Esophagus mucosa (tissue), 1 donor: ENCODE measurements at places on chromosomes 7 and 10. TPM values are rescaled to one million over a fixed set of nuclear protein-coding genes. Genes with fewer than 3 reads are reported as not detected.

The CHN2 gene
- 1.6 TPM for total RNA-seq

The SYT15B gene
- 0.88 TPM for total RNA-seq

The SAP25 gene
- total RNA-seq: 0.32 TPM

GRCh38 chr10:47140761-47141348 is 159.1 kb upstream of the GDF10 start:
- ATAC-seq: no peak

GRCh38 chr7:78222001-78222751 is 423.6 kb downstream of the PHTF2 start:
- no peak for ATAC-seq

DNA sequence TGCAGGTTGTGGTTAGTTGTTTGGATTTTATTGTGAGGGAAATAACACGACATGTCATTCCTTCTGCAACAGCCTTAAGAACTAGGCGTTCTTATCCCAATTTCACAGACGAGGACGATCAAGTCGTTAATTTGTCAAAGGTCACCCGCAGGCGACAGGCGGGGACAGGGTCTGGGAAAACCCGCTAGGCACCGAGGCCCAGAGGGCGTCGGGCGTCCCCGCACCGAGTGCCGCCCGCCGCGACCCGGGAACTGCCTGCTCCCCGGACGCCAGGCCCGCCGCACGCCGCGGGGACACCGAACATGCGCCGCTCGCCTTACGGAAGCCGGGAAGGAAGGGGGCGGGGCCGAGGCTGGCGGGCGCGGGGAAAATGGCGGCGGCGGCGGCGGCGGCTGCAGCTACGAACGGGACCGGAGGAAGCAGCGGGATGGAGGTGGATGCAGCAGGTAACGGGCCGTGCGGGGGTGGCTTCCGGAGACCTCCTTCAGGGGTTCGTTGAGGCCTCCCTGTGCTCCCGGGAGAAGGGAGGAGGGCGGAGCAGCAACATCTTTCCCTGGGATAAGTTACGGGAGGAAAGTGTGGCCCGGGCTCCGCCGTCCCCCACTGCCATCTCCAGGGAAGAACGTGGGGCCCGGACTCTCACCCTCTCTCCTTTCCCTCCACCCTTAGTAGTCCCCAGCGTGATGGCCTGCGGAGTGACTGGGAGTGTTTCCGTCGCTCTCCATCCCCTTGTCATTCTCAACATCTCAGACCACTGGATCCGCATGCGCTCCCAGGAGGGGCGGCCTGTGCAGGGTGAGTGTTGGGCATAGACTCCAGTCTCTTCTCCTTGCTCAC is at the start of gene COPS6:
Gene COPS6, plus strand, starts transcription at position 349 of the 837 bp plus-strand sequence. Its CDS starts 22 bp downstream, at position 371.
- ATAC-seq: peak; percentile 68

- ATAC-seq: peak; percentile 45
Observed at GRCh38 chr10:85978566-85979358, 387.8 kb downstream of the GRID1 start.
